ENCODE measurements at places on chromosomes 5 and 9.

GRCh38 chr9:88775037-88775471 is 216.2 kb upstream of the S1PR3 start:
- no peak for DNase-seq

GRCh38 chr5:149687486-149688168 is 42.5 kb upstream of the PPARGC1B start:
- DNase-seq = no peak

- no peak for DNase-seq
Measured at GRCh38 chr5:9698125-9698826, 68.1 kb upstream of the TAS2R1 start.

- DNase-seq = no peak
Measured at GRCh38 chr5:75466006-75466716, 45.3 kb downstream of the CERT1 start.

DNA sequence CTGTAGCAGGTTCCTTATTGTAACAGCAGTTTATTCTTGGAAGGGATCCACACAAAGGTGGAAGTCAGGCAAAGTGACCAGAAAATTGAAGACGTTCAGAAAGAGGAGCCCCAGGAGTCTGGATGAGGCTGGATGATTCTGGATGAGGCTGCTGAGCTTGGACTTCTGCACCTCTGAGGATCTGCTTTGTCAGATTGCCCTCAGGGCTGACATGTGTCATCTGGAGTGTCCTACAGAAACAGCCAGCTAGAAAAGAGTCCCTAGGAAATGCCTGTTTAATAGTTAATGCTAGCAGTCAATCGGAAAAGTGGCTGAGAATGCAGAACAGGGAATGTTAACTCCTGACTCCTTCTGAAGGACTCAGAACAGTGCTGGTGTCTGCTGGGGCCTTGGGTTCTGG is 236.4 kb downstream of the LRRC70 start:
- no peak for DNase-seq

DNA sequence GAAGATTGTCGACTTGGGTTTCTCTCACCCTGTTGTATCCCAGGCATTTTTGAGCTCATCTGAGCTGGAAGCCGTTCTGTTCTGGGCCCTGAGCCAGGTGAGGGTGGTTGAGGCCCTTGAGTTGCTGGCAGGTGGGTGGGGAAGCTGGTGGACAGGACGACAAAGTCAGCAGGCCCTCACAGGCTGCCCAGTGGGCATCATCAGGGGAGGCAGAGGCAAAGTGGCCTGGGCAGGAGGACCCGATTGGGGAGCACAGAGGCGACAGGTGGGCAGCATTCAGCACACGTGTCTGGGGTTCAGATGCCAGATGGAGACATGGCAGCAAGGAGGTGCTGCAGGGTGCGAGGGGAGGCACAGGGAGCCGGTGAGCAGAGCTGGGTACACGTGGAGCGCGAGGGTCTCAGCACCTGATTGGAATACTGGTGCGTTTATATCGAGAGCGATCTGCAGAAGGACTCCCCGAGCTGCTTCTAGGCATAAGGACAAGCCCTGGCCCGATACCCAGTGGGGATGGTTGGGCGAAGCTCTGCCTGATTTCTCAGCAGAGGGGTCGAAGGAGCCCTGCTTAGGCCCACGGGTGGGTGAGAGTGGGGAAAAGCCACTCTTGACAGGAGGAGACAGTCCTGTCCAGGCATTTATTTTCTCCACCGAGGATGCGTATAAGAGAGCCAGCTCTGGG is 49.0 kb upstream of the SUSD3 start:
- no peak for DNase-seq

DNA sequence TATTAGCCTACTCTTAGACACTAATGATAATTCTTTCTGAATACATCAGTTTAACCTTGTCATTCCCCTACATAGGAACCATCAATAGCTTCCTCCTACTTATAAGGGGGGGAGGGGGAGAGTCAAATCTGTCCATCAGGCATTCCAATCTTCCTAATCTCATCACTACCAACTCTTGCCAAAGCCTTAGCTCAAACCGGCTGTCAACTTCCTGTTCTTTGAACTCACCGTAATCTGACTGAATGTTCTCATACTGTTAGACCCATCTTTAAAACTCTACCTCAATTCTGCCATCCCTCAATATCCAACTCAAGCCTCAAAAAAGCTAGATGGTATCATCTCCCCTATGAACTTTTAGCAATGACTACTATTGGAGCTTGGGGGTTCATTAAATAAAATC is 41.9 kb upstream of the RNF38 start:
- DNase-seq = no peak

GRCh38 chr5:110386782-110387181 is 339.7 kb downstream of the TMEM232 start:
- no peak for DNase-seq

- no peak for DNase-seq
Measured at GRCh38 chr5:173197375-173197891, 37.6 kb downstream of the NKX2-5 start.

- DNase-seq = no peak
Measured at GRCh38 chr9:95085036-95085770, 232.3 kb downstream of the FANCC start.

DNA sequence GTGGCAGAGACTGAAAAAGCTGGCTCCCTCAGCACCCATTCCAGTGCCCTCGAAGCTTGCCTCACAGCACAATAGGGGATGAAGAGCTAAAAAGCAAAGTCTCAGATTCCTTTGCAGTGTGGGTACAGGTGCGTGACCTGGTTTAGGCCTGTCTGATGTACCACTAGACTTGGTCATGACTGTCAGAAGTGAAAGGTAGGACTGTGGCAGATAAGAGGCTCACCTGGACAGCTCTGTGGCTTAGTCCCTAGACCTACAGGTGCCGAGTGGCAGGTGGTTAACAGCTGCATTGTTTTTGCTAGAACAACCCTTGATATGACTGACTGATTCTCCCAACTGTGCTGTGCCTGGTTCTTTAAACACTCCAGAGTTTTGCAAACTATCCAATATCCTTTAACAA is 14.7 kb upstream of the SFXN1 start:
- DNase-seq = no peak

DNA sequence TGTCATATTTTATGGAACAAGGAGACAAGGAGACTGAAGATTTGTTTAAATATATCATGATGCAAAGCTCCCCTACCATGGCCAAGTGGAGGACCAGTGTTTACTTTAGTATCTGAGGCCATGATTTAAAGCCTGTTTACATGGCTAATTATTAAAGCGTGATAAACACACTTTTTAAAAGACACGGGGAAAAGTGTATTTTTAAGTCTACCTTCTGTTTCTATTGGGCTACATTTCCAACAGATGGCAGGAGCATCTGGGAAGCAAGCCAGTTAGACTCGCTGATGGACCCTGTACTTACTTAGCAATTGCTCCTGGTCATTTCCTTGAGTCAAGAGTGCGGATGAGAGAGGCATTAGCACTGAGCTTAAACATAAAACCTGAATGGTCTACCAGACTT is 480.3 kb upstream of the SEMA6A start:
- DNase-seq = no peak

GRCh38 chr9:106400170-106400569 is 462.8 kb upstream of the ZNF462 start:
- DNase-seq = no peak

DNA sequence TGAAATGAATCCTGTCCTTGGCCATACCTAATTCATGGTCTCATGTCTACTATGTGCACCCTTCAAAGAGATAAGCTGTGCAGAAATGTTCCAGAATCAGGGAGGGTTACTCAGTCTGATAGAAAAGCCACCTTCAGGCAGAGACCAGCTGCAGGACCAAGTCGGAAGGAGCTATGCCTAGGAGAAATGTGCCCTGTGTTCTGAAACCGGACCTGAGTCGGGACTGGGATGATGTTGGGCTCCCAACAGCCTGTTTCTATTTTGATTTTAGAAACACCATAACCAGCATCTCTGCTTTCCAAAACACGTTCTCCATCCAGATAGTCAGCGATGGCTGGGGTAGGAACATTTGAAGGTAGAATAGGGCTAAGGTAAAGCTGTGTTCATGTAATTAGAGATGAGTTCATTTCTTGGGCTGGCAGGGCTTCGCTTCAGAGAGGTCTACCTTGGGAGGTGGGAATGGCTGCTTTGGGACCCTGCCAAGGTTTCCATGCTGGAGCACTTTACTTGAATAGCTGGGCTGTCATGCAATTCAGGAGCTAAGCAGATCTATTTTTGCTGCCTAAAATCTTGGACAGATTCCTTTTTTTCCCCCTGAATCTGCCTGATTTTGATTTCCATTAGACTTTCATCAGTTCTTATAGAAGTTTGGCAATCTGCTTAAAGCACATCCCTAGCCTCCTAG is 2.8 kb downstream of the ADCY2 start:
- no peak for DNase-seq

- no peak for DNase-seq
Measured at GRCh38 chr5:79800979-79801827, 111.6 kb downstream of the CMYA5 start.

DNA sequence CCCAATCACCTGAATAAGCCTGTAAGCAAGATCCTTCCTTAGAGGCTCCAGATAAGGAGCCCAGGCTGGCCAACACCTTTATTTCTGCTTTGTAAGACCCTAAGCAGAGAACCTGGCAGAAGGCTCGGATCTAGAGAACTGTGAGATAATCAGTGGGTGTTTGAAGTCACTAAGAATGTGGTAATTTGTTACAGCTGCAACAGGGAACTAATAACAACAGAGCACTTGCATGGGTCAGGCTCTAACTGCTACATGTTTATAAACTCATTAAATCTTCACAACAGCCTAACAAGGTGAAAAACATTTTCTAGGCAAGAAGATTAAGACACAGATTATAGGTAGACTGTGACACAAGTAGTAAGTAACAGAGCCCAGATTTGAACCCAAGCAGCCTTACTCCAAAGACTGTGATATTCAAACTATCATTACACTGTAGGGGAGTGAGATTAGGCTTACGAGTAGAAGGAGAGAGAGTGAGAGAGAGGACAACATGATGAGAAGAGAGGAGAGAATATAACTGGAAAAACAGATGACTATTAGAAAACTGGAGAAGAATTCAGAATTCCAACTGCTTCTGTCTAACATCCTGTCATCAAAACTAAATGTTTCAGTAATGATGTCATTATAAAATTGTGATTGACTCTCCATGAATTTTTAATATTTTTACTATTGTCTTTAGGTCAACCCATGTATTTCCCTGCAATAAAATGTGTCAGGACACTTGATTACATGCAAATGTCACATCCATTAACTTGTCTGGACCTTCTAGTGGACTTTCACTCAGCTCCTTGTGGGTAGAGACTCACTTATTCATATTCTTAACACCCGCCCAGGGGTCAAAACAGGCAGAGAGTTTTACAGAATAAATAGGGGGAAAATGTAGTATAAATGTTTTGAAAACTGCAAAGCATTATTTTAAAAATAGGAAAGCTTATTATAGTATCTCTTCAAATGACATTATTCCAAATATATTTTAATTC is 290.9 kb upstream of the RGMB start:
- no peak for DNase-seq

DNA sequence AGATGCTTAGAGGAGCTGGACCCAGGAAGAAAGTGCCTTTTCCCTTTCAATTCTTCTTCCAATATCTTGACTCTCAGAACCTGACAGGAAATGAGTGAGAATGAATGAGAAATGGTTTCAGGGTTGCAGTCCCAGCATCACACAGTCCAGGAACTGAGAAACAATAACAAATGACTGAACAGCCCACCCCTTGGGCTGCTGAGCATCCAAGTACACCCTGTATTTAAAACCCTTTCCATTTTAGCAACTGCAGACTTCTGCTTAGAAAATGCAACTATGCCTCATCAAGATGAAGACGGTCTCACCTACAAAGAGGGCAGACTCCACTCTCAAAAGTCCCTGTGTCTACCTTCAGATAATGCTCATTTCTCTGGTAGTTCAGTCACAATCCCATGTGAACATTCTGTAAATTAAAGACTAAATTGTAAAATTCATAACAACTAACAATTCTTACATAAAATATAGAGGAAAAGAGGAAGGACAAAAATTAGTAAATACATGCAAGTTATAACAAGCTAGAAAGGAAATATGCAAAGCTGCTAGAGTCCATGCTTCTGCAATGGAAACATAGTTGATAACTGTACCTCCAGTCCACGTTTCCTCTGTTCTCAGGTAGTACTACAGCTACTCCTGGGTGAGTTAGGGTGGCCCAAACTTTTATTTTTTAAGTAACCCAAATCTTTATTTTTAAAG is 316.5 kb downstream of the ICE1 start:
- no peak for DNase-seq

DNA sequence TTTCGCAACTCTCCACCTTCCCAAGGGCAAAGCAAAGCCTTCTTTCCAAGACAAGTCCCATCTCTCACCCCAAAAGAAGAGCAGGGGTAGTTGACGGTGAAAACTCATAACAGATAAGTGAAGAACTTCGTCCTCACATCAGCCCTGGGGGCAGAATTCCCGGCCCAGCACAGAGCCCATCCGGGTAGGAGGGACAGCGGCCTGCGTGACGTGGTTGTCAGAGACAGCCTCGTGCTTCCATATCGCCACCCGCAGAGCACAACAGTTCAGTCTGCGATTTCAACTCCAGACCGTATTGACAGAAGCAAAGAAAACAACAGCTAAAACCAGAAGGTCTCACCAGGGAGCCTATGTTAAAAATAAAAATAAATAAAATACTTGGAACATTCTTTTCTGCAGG is 273.2 kb downstream of the SYK start:
- no peak for DNase-seq

GRCh38 chr9:85142496-85142911 is 473.0 kb downstream of the NTRK2 start:
- DNase-seq = no peak

DNA sequence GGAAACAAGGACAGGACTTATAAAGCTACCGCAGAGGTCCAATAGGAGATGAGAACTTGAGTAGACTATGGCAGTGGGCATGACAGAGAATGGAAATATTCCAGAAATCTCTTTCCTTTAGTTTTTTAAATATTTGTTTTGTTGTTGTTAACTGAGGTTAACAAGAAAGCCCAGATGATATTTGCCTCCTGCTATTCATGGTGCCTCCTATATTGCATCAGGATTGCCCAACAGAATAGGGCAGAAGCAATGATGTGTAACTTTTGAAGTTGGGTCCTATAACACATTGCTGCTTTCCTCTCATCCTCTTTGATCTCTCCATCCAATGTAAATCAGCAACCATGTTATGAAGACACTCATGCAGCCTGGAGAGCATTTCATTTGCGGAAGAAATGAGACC is 42.8 kb downstream of the PDE4D start:
- no peak for DNase-seq

DNA sequence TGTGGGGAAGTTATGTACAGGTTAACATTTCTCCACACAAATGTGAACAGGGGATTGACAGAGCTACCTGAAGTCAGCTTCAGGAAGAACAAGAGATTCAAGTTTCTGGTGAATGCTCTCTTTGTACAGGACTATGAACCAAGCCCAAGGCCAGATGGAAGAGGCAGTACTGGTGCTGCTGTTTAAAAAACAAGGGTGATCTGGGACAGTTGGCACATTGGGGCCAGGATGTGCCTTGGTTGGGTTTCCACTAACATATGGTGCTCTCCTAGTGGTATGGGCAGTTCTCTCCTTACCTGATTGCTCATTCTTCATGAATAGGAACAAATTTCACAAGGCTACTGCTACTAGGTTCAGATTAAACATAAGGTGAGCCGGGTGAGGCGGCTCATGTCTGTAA is 40.0 kb downstream of the MTMR12 start:
- DNase-seq = no peak

- peak; percentile 70 for DNase-seq
Measured at GRCh38 chr5:150036513-150036912, 36.0 kb downstream of the HMGXB3 start.

- no peak for DNase-seq
Measured at GRCh38 chr9:109733690-109734089, 46.3 kb upstream of the PALM2AKAP2 start.

- no peak for DNase-seq
Measured at GRCh38 chr9:104987743-104988142, 59.8 kb upstream of the ABCA1 start.
